Stimulated activated CD8-positive, alpha-beta memory T cell treated with anti-CD3 and anti-CD28 coated beads, Interleukin-15, amount 100 ng/mL, for 24 hours (primary cell): ENCODE measurements at places on chromosomes 3 and 15.

DNA sequence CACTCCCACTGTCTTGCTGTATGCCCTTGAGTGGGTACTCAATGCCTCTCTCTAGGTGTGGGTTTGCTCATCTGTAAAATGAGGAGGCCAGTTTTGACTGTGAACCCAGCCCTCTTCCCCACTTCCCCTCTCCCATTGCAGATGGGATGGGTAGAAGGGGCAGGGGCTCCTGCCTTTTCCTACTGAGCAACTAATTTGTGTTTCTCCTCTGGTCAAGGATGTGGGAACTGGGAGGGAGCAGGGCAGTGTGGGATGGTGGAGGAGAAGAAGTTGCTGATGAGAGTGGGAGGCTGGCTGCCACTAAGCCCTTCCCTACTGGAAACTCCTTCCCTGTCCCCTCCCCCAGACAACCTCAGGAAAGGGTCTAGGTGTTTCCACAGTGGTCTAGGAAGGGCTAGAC lies 20.1 kb upstream of the ANKDD1A start:
- DNase-seq: no peak

DNA sequence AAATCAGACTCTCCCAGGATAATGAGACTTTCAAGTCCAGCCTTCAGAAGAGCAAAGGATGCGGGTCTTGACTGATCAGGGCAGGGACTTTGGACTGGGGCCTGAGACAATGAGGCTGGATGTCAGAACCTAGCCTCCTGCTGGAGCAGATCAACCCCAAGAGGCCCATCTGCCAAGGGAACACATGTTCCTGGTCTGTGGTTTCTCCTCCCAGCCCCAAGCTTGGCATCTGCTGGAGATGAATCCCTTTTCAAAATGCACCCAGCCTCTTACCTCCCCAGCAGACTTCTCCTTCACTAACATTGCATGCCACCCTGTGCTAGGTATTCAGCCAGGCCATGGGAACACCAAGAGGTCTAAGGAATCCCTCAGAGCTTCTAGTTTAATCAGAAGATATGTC lies 43.7 kb upstream of the MFGE8 start:
- DNase-seq: no peak

GRCh38 chr3:32420126-32421038 lies 28.7 kb downstream of the CMTM7 start:
- no peak for DNase-seq

DNA sequence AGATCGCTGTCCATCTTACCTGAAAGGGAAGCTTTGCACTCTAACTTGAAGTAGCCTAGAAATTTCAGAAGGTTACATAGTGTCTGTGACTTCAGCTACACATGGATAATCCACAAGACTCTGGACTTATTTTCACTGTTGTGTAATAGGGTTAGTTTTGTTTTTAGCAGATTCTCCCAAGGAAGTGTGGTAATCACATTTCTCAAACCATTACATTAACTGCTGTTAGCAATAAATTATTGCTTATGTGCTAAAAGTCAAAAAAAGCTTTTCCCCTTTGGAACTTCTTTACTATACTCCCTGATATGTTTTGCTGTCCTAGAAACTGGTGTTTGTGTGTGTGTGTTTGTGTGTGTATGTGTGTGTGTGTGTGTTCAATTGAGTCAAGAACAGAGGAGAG lies 351.8 kb upstream of the TPRG1 start:
- DNase-seq: no peak

- DNase-seq: no peak
These were observed 110.5 kb downstream of the APBA2 start for GRCh38 chr15:28996289-28996688.

- DNase-seq: no peak
These were observed 189.7 kb downstream of the TLE3 start for GRCh38 chr15:69908060-69908459.

- DNase-seq: no peak
These were observed 66.7 kb downstream of the BBX start for GRCh38 chr3:107589454-107589853.

GRCh38 chr15:29233566-29233965 lies 36.1 kb downstream of the NSMCE3 start:
- DNase-seq: no peak

- no peak for DNase-seq
These were observed 111.9 kb downstream of the OXSM start for GRCh38 chr3:25901796-25902195.

DNA sequence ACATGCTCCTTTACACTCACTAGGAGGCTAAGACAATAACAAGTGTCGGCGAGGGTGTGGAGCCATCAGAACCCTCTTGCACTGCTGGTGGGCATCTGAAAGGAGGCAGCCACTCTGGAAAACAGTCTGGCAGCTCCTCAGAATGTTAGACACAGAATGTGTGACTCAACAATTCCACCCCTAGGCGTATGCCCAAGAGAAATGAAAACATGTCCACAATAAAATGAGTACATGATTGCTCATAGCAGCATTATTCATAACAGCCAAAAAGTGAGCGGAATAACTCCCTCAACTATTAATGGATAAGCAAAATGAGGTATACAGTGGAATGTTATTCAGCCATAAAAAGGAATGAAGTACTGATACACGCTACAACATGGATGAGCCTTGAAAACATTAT lies 57.8 kb downstream of the WNT7A start:
- DNase-seq: no peak

DNA sequence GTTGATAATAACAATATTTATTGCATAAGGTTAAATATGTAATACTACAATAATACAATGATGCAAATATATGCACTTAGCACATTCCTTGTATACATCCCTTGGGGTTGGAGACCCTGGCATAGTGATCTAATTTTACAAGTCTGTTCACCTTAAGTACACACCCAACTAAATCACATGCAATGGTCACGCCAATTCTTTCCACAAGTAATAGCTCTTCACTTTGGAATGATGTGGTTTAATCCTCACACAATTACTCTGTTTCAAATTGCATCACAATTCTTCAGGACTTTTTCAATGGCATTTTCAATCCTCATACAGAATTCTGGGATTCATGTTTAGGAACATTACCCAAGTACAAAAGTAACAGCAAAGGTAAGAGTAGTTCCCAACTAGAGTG lies 27.3 kb upstream of the SPRED1 start:
- DNase-seq: no peak

DNA sequence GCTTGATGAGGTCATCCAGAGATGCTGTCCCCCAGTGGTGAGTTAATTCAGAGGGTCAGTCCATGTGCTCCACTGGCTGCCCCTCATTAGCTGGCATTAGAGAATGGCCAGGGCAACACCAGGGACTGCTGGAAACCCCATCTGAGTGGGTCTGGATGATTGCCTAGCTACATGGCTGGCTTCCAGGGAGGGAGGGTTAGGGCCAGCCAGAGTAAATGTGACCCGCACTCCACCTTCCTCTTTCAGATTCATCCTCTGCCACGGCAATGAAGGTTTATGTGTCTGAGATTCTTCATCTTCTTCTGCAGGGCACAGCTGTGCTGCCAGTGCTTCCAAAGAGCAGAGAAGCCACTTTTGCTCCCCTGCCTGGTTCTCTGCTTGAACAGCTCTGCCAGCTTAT lies 391.9 kb downstream of the OCA2 start:
- no peak for DNase-seq

DNA sequence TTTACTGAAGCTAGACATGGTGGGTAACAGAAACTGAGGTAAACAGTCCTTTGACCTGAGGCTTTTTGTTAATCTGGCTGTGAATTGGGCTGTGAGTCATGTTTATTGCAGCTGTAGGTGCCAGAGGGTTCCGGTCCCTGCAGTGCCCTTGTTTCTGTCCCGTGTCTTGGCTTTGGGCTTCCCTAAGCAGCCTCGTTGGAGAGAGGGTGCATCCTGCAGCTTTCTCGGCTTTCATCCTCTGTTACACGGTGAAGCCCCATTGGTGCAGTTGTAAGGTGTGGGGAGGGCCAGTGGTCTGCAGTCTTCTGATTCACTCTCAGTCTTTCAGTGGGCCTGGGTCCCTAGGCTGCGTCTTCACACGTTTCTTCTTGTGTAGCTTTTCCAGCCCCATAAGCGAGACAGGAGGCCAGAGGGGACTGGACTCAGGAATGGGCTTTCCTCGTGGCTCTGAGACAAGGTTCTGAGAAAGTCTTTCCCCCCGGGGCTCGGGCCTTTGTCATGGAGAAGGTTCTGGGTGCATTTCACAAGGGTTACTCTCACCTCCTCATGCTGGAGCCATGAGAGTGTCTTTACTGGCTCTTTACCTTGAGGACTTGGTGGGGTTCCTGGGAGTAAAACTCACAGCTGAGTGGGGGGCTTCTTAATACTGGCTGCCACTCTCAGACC lies 33.1 kb downstream of the ASB7 start:
- DNase-seq: no peak

- no peak for DNase-seq
These were observed 35.7 kb downstream of the CLK3 start for GRCh38 chr15:74651242-74651741.
